D341Med (cell line): ENCODE measurements at places on chromosomes 3 and 15.
A peak's percentile ranks its signal among the peaks of the same experiment; 100 is the strongest.

DNA sequence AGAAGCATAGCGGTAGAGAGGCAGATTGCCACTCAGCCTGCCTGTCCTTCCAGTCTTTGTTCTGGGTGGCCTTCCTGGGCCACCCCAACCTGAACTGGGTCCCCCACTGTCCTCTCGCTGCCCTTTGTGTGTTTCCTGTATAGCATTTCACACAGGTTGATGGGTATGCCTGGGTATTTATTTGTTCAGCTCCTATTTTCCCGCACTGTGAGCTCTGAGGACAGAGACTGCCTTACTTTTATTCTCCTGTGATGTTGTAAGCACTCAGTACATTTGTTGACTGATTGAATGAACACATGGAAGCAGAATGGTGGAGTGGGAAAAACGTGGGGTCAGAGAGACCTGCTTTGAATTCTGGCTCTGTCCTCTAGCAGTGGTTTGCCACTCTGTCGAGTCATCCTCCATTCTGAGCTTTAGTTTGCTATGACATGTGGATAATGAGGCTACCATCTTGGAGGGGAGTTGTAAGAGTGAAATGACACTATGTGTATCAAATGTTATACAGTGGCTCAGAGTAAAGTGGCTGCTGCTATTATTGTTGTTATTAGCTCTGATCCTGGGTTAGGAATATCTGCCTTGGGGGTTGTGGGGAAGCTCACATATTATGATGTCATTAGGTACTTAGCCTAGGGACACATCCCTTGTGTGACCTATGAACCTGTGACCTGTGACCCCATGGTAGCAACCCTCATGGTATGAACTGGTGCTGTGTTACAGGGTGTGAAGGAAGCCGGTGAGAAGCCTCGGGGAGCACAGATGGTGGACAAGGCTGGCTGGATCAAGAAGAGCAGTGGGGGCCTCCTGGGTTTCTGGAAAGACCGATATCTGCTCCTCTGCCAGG lies 6.4 kb downstream of the PLEKHO2 start:
- no peak for DNase-seq

DNA sequence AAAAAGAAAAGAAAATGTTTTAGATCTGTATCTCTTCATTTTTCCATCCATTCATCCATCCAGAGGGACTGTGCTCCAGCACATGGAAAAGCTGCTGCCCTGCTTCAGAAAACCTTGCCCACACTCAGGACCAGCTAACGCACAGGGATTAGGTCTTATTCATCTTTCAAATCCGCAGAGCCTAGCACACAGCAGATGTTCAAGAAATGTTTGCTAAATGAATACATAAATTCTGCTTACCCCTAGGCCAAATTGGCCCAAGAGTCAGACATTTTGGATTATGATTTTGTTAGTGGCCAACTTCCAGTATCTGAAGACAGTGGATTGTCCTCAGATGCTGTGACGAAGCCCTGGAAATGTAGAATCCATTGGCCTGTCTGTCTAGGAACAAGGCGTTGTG lies 71.4 kb downstream of the GHSR start:
- no peak for DNase-seq

DNA sequence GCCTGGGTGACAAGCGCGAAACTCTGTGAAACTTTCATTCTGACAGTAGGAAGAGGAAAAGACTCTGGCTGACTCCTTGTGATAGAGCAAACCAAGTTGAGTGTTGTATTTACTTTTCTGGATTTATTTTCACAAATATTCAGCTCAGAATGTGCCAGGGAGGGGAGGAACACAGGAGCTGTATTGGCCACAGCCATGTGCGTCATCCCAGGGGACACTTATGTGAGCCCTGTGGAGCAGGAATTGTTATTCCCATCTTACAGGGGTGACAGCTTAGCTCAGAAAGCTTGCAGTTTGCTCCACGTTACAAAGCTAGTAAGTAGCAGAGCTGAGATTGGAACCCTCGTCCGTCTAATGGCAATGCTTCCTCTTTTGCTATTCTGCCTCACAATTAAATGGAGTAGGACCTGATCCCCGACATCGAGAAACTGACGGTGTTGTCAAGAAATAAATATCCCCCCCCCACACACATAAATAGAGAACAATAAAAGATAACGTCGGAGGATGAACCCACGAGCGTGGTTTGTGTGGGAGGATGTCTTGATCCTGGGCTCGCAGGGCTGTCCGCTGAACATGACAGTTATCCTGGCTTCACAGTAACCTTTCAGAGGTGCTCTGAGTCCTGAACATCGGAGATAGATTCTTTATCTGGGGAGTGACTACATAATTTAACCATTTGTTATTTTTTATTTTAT lies 151.6 kb upstream of the CTDSPL start:
- DNase-seq: no peak

- DNase-seq: peak; percentile 83
Observed at GRCh38 chr15:65373163-65373651, 4.6 kb downstream of the IGDCC3 start.

- DNase-seq: no peak
Observed at GRCh38 chr3:153785901-153786300, 335.3 kb upstream of the ARHGEF26 start.

DNA sequence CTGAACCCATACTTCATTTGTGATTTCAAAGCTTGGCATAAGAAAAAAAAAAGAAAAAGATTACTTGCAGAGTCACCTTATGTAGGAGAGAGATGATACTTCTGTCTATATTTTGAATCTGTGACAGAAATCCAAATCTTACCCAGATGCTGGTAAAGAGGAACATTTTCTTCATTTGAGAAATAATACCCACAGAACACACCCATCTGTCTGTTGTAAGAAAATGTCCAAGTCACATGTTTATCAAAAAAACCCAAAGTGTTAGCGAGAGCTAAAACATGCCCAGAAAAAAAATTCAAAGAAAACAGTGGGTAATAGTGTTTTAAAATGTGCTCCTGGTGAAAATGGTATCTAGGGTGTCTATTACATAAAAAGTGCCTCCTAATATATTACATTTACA lies 18.0 kb upstream of the RAP2B start:
- DNase-seq: no peak

- no peak for DNase-seq
Observed at GRCh38 chr3:11582191-11582968, 61.3 kb downstream of the VGLL4 start.

DNA sequence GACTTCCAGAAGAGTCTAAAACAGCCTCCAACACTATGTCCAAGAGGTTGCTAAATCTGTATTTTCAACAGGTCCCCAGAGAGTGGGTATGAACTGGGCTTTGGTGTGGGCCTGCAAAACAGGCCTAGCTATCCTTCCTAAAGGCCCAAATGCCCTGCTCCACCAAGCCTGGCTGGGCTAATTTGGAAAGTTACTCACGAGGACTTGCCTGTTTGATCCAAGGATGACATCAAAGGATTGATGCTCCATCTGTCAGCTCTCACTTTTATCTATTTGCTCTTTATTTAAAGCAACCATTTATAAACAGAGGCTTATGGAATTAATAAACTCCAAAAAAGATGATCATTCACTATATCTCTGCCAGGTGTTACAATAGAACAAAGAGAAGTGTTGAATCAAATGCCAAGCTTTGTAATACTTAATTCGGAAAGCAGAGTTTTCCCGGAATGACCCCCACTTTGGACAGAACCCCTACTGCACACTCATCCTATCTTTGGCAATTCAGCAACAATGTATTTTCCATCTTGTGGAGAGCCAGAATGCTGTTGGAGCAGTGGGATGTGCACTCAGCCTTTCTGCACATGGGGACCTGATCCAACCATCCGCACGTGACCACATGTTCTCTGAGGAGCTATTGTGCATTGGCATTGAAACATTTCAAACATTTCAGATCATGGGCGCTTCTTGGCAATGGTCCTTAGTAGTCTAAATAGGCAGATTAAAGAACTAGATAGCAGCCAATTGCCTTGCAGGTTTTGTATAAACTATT lies 163.3 kb upstream of the THBS1 start:
- DNase-seq: no peak

DNA sequence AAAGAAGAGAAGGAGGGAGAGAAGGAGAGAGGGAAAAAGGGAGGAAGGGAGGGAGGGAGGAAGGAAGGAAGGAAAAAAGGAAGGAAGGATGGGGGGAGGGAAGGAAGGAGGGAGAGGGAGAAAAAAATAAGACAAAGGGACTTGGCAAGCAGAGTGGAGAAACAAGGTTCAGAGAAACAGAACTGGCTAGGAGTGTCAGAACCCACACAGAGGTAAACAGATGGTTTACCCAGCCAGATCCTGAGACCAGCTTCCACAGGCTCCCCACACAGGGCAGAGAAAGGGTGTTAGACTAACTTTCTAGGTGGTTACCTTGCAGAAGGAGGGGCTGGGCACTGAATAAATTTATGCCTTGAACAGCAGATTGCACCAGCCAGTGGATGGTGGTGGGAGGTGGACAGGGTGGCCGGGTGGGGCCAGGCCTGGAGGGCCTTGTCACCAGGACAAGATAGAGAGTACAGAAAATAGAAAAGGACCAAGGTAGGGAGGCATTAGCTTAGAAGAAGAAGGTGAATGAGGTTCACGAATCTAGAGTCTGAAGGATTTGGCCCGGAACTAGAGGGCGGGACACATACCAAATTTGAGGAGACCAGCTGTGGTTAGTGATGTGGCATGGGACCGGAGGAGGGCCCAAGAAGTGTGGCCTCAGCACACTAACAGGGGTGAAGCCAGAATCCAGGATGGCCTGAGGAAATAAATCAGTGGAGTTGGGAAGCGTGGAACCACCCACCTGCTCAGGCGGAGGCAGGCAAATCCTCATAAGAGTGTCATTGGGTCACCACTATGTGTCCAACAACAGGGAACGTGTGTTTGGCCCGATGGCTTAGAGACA lies 1.2 kb upstream of the TM4SF1 start:
- DNase-seq: no peak

DNA sequence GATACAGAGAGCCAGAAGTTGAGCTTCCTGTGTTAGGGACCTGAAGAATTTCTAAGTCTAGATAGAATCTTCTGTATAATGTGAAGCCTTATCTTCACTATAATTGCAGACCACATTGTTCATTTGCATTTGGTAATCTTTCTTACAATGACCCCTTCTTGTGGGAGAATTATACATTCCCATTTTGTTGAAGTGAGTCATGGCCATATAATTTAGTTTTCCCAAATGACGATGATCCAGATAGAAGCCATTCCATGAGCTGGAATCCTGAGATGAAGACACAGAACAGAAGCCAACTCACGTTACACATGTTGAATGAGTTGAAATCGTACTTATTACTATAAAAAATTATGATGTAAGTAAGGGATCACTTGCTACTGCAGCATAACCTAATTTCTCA lies 187.8 kb downstream of the TUSC7 start:
- no peak for DNase-seq
